ENCODE measurements at places on chromosomes 13 and 19.

DNA sequence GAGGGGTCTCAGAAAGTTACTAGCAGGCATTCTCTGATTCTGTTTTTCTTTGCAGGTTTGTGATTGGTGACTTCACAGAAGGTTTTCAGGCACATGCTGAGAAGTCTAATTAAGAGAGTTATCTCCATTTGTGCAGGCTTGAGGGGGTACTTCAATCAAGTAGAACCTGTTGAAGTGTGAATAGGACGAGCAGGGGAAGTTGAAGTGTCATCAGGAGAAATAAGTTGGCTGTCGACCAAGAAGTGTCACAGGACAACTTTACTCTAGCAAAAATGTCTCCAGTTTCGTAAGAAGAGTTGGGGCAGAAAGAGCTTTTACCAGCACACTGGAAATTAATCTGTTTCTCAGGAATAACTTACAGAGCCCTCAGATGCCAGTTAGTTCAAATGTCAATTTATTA lies 576.5 kb upstream of the SLITRK5 start:
- H3K27ac ChIP-seq = no peak overlapping the region
- no peak for DNase-seq
- H3K27me3 ChIP-seq = no peaks in the 10 kb centered on the region
- H3K4me3 ChIP-seq = no peak overlapping the region
- no peaks in the 10 kb centered on the region for H3K36me3 ChIP-seq
- no peaks in the 10 kb centered on the region for H3K4me1 ChIP-seq

GRCh38 chr13:40458720-40458990 lies 207.8 kb downstream of the FOXO1 start:
- no peak overlapping the region for H3K27ac ChIP-seq
- DNase-seq = no peak
- peaks cover 3% of the 10 kb centered on the region for H3K4me1 ChIP-seq
- H3K27me3 ChIP-seq = no peaks in the 10 kb centered on the region
- H3K4me3 ChIP-seq = no peak overlapping the region

- H3K27ac ChIP-seq = no peak overlapping the region
- H3K27me3 ChIP-seq = peaks cover 32% of the 10 kb centered on the region
- H3K4me1 ChIP-seq = no peaks in the 10 kb centered on the region
- H3K4me3 ChIP-seq = no peak overlapping the region
- DNase-seq = no peak
These were observed 104.9 kb upstream of the ZNF536 start for GRCh38 chr19:30267332-30267731.

DNA sequence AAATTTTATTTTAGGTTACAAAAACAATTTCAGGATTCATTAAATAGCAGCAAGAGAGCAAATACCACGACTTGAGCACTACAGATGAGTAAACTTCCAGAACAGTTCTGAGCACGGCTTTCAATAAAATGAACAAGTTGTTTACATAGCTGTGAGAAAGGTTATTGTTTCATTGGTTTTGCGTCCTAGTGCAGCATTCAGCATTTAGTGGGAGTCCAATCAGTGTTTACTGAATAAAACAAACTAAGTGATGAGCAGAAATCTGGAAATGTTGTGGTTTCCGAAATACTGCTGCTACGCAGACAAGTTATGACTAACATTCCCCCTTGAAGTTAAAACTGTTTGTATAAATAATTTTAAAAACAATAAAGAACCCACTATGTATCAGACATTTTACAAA lies 251.5 kb upstream of the STARD13 start:
- H3K4me3 ChIP-seq = no peak overlapping the region
- no peak for DNase-seq
- no peak overlapping the region for H3K27ac ChIP-seq
- peaks cover 40% of the 10 kb centered on the region for H3K4me1 ChIP-seq
- H3K36me3 ChIP-seq = no peaks in the 10 kb centered on the region
- H3K27me3 ChIP-seq = no peaks in the 10 kb centered on the region

Measured in HepG2 (cell line).